Anterior cingulate cortex (tissue), 58 donors: ENCODE measurements at places on chromosomes 1 and 21.

DNA sequence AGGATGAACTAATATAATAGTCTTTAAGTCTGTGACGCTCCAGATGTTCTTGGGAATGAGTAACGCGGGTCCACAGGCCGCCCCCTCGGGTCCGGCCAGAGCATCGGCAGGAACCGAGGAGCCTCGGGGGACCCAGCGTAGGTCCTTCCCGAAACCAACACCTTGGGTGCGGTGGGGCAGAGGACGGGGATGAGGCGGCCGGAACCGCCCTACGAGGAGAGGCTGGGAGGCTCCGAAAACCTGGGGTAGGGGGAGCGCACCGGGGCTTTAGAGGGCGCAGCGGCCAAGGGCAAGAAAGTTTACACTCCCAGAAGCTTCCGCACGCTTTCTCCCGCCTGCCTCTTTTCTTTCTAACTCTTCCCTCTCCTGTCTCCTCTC, 7.1 kb downstream of the DMRTA2 start:
- DNase-seq, result no peak

DNA sequence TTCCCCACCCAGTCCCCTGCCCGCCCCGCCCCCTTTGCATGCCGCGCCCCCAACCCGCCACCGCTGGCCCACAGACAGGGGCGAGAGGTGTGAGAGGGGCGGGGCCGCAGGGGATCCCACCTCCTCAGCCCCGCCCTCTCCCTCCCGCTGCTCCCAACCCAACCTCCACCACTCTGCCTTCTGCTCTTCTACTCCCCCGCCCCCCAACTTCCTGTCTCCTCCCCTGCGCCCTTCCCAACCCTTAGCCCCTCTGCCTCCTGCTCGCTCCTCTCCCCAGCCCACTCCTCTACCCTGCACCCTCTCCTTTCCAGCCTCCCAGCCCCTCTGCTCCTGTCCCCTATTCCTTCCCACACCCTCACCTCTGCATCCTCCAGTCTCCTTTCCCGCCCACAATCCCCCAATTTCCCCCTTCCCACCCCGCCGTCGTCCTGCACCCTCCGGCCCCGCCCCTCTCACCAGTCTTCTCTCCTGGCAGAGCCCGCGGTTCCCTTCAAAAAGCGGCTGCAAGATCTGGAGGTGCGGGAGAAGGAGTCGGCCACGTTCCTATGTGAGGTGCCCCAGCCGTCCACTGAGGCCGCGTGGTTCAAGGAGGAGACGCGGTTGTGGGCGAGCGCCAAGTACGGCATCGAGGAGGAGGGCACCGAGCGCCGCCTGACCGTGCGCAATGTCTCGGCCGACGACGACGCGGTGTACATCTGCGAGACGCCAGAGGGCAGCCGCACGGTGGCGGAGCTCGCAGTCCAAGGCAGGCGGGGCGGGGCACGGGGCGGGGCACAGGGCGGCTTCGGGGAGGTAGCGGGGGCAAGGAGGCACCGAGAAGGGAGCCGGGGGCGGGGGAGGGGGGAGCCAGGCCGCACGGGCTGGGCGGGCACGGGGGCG, 5.4 kb downstream of the OBSCN start:
- no peak for DNase-seq

DNA sequence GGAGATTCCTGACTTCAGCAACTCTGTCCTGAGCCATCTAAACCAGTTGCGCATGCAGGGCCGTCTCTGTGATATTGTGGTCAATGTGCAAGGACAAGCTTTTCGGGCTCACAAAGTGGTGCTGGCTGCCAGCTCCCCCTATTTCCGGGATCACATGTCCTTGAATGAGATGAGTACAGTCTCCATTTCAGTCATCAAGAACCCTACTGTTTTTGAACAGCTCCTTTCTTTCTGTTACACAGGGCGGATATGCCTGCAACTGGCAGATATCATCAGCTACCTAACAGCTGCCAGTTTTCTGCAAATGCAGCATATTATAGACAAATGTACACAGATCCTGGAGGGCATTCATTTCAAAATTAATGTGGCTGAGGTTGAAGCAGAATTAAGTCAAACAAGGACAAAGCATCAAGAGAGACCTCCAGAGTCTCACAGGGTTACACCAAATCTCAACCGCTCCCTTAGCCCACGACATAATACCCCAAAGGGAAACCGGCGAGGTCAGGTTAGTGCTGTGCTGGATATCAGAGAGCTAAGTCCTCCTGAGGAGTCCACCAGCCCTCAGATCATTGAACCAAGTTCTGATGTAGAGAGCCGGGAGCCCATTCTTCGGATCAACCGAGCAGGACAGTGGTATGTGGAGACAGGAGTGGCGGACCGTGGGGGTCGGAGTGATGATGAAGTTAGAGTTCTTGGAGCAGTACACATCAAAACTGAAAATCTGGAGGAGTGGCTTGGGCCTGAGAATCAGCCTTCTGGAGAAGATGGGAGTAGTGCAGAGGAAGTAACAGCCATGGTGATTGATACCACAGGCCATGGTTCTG, 2.3 kb downstream of the ZBTB37 start:
- no peak for DNase-seq

DNA sequence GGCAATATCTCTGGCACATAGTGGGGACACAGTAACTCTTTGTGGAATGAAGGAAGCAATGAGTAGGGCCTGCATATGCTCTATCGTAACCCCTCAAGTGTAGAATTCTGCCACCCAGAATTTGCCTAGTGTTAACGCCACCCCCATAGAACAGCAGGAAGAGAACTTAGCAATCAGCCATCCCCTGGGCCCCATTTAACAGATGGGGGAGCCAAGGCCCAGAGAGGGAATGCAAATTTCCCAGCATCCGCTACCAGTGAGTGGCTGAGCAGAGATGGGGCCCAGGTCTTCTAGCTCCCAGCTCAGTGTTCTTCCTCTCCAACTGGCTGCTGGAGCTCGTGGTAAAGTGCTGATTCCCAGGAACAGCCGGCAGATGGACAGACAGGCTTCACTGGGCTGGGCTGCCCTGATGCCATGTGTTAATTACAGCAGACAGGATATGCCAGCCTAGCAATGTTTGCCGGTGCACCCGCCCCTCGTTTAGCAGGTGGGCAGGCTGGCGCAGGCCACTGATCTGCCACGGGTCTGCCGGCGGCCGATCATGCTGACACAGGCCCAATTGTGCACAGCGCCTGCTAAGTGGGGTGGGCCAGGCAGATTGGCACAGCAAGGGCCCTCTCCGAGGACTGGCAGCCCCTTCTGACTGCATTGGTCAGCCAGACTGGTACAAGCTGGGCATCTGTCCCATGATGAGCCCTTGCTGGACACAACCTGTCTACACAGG, 171.9 kb downstream of the IGSF21 start:
- no peak for DNase-seq

DNA sequence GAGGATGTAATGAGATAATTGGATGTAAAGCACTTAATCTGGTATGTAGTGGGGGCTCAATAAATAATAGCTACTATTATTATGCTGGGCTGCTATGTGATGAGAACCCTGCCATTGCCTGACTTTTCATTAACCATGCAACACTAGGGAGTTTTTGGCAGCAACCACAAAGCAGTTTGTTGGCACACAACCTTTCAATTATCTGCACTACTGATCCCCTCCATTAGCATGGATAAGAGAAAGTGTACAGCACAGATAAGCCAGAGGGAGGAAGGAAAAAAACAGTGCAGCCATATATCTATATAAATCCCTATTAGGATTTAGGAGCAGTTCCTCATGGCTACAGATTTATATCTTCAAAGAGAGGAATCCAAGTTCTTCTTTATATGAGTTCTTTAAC, 498.5 kb downstream of the NUF2 start:
- no peak for DNase-seq

- no peak for DNase-seq
These were observed 67.6 kb downstream of the POFUT2 start for GRCh38 chr21:45220071-45220481.

GRCh38 chr1:231934797-231935196, 308.2 kb downstream of the DISC1 start:
- no peak for DNase-seq

DNA sequence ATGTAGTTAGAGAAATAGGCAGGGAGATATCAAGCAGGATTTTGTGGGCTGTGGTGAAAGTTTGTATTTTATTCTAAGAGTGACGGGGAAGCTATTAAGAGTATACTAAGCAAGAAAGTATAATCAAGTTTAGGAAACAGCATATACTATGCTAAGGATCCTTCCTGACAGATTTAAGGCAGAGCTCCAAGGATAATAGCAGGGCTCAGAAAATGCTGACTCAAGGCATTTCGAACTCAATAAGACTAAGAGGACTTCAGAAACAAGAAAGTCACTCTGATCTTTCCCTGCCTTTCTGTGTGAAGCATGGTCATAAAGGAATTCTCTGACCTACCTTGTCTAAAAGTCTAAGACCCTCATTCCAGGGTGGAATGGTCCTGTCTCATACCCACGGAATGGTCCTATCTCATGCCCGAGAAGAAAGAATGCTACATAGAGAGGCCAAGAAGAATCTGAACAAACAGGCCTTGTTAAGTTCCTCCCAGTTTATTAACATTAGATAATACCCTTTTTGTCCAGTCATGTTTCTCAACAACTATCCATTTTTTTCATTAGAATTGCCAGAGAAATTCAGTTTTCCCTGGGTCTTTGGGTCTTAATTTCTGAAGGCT, 59.1 kb downstream of the HFM1 start:
- DNase-seq, result no peak

DNA sequence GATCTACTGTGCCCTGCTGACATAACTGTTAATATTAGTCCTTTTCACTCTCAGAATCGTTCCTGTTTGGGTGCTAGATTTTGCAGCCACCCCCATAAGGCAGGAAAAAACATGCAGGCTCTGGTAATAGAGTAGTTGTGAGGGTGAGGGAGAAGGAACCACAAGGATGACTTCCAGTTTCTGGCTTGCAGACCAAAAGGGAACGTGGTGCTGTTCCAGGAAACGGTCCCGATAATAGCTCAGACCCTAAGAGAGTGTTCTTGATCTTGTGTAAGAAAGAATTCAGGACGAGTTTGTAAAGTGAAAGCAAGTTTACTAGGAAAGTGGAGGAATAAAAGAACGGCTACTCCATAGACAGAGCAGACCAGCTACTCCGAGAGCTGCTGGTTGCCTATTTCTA, 50.7 kb upstream of the RHOU start:
- DNase-seq, result no peak
